H1 (cell line): ENCODE measurements at places on chromosomes 13 and 19. TPM values are rescaled to one million over a fixed set of nuclear protein-coding genes. Genes with fewer than 3 reads are reported as not detected.

Gene ZNF101
- 46.2 and 50.9 TPM in 2 replicates for total RNA-seq

Gene FGF21
- 0.48 TPM in 1 of 2 replicates, not detected in the other for total RNA-seq

GRCh38 chr13:44819245-44819644, 170.0 kb downstream of the NUFIP1 start:
- DNase-seq, result no peak

- no peak for DNase-seq
Measured at GRCh38 chr19:2808129-2808941, 11.3 kb upstream of the ZNF554 start.

- DNase-seq, result no peak
Measured at GRCh38 chr19:3458229-3459088, 21.9 kb downstream of the SMIM24 start.

- DNase-seq, result no peak
Measured at GRCh38 chr13:83827338-83827737, 54.9 kb downstream of the SLITRK1 start.
